ENCODE measurements at places on chromosomes 3 and 15.
A peak's percentile ranks its signal among the peaks of the same experiment; 100 is the strongest.

GRCh38 chr15:59306520-59307164 lies 66.0 kb downstream of the MYO1E start:
- DNase-seq = no peak

- DNase-seq = no peak
Measured at GRCh38 chr3:134918441-134918840, 123.4 kb downstream of the EPHB1 start.

GRCh38 chr3:169295126-169295525 lies 368.4 kb downstream of the MECOM start:
- no peak for DNase-seq

GRCh38 chr3:67377299-67377698 lies 277.1 kb downstream of the SUCLG2 start:
- DNase-seq = no peak

DNA sequence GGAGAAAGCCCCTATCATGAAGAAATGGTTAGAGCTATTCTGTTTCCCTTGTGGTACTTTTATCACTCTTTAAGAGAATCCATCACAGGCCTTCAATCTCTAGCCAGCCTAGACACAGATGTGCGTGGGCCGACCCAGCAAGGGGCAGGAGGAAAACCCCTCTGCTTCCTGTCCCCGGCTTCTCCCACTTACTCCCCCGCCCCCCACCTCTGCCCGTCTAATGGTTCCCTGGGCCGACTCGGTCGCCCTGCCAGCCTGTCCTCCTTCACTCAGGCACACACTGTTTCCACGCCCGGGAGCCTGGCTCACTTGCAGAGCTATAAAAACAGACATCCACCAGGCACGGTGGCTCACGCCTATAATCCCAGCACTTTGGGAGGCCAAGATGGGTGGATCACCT lies 58.3 kb upstream of the TFRC start:
- no peak for DNase-seq

DNA sequence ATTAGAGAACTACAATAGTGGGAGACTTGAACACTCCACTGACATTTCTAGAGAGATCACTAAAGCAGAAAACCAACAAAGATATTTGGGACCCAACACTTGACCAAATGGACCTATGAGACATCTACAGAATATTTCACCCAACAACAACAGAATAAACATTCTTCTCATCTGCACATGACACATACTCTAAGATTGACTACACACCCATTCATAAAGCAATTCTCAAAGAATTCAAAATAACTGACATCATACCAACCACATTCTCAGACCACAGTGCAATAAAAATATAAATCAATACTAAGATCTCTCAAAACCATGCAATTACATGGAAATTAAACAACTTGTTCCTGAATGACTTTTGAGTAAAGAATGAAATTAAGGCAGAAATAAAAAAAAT lies 473.7 kb downstream of the LPP start:
- DNase-seq = no peak

GRCh38 chr3:186248850-186249249 lies 113.2 kb downstream of the DGKG start:
- DNase-seq = no peak

- DNase-seq = peak; percentile 37
Measured at GRCh38 chr15:52527911-52528563, 643 bp downstream of the MYO5A start.

- DNase-seq = no peak
Measured at GRCh38 chr15:101193120-101193644, 58.7 kb downstream of the CHSY1 start.

DNA sequence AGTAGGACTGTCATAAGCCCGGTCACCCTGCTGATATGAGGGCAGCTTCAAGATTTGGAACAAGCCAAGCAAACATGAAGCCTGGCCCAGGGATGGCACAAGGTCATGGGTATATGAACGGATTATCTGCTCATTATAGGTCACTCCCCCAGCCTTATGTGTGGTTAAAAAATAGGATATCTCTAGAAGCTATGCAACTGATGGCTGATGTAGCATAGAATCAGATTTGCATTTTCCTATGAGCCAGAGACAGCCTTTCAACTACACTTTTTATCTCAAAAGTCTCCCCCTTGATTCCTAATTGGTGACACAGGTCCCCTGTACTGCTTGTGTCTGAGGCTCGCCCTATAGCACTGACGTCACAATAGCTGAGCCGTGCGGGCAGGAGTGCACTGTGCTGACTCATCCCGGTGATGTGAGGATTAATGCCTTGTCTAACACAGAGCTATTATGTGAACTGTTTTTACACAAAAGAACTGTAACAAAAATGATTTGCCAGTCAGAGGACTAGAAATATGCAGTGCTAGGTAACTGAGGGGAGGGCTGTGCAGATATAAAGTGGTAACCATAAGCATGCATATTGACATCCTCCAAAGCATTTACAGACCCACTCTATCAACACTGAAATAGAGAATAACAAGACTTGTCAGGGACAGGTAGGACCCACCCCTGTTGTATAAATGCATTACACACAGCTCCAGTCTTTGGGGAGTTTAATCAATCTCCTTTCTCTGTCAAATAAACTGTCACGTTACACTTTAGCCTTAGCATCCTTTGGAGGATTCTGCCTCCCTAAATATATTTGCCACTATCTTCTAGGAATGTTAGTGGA lies 204.9 kb downstream of the TIGIT start:
- no peak for DNase-seq

DNA sequence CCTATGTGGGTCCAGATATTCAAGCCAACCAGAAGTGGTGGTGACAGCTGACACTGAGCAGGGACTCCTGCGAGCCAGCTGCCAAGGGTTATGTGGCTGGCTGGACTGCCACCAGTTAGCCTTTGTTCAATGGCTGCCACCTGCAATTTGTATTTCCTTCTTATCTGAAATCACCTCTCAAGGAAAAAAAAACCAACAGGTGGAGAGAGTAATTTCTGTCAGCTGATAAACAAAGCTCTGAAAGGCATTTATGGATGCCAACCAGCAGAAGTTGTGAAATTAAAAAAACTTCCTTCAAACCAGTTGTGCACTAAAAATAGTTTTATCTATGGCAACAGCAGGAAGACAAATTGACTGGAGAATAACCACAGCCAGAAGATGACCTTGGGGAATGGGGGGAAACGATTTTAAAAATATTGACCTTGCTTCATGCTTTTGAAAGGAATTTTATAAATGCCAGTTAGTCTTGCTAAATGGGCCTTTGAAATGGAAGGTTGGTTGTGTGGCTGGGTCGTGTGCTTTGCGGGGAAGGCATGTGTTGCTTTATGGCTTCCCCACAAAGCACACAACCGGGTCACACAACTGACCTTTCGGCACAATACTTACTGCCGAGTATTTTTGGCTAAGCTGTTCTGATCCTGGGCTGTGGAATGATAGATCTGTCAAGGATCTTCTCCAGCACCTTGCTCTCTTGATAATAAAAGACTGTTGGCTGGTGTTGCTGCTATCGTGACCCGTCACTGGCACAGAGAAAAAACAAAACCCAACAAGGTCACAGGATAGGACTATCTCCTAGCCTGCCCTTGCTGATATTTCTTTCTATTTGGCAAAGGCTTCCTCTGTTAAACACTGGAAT lies 3.5 kb downstream of the MYZAP start:
- no peak for DNase-seq

DNA sequence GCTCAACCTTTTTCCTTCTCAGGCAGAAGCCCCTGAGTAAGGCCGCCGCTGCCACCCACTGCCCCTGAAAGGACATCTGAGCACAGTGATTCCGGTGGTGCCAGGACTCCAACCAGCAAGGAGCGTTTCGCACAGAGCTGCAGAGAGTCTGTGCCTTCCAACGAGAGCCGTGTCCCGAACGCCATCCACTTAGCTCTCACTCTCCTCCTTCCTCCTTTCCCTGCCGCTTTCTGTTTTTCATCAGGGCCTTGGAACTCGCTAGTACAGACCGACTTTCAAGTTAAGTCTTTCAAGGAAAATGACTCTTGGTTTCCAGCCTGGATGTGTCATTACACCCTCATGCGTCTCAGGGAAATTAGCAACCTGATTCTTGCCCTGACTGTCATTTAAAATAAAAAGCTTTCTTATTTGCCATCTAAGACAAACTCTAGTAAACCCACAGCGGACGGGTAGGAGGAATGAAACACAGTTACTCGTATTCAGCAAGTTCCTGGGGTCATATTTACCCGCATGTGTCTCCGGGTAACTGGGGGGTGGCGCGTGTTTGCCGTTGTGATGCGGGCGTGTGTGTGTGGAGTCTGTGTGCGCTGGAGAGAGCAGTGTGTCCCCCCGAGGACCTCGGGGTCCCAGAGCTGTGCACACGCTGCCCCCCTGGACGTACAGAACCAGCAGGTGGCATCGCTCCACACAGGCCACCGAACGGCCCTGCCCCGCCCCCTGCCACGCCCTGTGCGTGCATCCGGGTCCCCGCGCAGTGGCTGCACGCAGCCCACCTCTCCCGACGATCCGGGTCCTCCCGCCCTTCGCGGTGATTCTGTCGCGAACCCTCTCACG lies 30.4 kb upstream of the ALDH1A3 start:
- DNase-seq = peak; percentile 44

DNA sequence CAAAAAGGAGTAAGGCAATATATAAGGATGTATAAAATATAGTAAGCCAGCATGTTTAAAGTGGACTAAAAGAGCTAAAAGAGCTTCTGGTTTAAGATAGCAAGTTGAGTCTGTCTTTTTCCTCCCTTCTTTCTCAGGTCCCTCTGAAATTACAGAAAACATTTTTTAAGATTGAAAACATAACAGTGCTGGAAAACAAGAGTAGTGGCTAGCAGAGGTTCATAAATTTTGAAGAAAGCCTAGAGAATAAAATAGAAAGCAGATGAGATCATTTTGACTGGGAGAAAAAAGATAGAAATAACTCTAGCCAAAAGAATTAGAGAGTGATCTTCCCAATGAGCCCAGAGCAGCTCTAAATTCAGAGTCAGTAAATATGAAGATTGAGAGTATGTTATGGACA lies 41.9 kb downstream of the ATP8B4 start:
- DNase-seq = no peak

DNA sequence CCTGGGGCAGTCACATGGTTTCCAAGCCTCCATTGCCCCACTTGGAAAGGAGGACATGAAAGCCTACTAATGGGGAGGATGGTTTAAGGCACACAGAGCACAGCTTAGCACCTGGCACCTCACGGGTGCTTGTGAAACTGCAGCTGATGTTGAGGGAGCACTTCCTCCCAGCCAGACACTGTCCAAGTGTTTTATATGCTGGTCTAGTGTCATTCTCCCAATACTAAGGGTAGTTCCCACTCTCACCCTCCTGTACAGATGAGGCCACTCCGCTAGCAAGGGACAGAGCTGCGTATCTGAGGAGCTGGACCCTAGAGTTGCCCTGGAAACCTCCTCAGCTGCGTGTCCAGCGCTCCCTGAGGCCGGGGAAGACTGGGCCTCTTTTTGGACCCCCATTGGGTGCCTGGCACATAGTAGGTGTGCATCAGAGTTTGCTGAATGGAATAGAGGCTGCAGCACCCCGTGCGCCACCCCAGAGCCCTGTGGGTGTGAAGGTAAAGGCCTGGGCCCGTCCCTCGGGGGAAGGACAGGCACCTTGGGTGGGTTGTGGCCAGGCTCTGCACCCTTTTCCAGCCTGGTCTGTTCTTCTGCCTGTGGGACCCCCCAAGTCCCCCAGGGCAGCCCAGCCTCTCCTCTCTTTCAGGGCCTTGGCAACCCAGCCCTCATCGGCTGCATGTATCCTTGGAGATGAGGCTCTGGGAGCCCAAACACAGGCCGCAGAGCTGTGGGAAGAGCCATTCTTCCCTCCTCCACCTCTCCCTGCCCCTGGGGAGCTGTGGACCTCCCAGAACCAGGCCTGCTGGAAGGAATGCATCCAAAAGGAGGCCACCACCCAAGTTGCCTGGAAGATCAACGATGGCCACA lies 31.3 kb downstream of the DNASE1L3 start:
- DNase-seq = no peak

GRCh38 chr3:42051384-42052131 lies 39.6 kb upstream of the TRAK1 start:
- no peak for DNase-seq

Measured in stimulated activated CD4-positive, alpha-beta T cell treated with anti-CD3 and anti-CD28 coated beads, Interleukin-12 subunit alpha, Interleukin-12 subunit beta, amount 100 ng/mL, for 4 hours (primary cell).